Activated T-helper 2 cell treated with anti-CD3 and anti-CD28 coated beads, Interferon-gamma antibody, Interleukin-2, Interleukin-4, amounts not matched to agents 10 μg/mL and 5 μg/mL and 100 μg/mL, durations not matched to agents 14 hours and 24 hours and 36 hours (primary cell): ENCODE measurements at places on chromosomes 5 and 9.

DNA sequence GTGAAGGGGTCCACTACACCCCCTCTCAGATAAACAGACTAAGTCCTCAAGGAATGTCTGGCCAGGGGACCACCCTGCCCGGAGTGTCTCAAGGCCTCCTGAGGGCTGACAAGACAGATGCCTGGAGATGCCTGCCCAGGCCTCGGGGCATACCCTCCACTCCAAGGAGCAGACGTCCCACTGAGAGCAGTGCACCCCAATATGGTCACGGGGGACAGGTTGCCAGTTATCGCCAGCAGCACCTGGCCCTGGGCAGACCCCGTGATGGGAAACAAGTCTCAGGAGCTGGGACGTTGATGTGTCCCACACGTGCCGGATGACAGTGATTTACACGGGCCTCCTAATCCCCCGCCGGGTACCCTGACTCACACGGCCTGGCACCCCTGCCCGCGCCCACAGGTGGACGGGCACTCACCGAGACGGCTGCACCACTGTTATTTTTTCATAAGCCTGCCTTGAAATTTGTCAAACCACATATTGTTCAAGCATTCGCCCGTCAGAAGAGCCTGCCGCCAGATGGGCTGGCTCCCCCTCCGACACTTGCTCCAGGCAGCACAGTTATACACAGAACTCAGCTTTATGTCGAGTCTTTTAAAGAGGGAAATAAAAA is 43.9 kb downstream of the BARX1 start:
- no peak for DNase-seq

- DNase-seq, result no peak
These were observed 5.3 kb downstream of the PRELID2 start for GRCh38 chr5:145829708-145830361.

GRCh38 chr5:167514461-167514860 is 777.0 kb upstream of the WWC1 start:
- DNase-seq, result no peak

DNA sequence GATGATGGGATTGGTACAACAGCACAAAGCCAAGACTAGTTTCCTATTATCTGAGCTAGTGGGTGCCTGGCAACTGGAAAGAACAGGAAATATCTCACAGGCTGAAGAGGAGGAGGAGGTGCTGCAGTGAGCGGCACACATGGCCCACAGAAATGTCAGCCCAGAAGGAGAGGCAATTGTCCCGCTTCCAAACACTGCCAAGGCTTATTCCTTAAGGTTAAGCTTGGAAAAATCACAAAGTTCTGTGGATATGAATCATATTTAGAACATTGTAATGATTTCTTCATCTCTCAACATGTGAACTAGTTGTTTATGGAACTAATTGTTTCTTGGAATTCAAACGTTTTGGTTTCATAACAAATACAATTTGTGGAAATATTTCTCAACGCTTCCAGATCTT is 1019.5 kb upstream of the SEMA6A start:
- DNase-seq, result no peak

DNA sequence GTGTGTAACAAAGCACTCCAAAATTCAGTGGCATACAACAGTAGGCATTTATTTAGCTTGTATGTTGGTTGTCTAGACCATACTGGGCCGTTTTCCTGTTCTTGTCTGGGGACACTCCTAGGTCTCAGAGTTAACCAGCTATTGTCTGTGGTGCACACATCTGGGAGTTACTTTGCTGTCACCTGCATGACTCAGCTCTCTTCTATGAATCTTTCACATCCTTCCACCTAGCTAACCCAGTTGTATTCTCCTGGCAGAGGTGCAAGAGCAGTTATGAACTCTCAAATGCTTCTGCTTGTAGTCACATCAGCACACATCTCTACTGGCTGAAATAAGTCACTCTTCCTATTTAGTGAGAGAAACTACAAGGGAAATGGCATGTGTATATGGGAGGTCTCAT is 138.1 kb downstream of the BAAT start:
- DNase-seq, result no peak

- DNase-seq, result no peak
These were observed 114.9 kb upstream of the ADAMTS16 start for GRCh38 chr5:5025098-5025773.

GRCh38 chr9:97761056-97761598 is 64.0 kb upstream of the XPA start:
- DNase-seq, result no peak

- DNase-seq, result no peak
These were observed 1.3 kb downstream of the RANBP3L start for GRCh38 chr5:36300191-36300926.

- no peak for DNase-seq
These were observed 29.3 kb upstream of the RPS23 start for GRCh38 chr5:82307451-82307850.

GRCh38 chr5:137858954-137859353 is 8.7 kb upstream of the MYOT start:
- no peak for DNase-seq

DNA sequence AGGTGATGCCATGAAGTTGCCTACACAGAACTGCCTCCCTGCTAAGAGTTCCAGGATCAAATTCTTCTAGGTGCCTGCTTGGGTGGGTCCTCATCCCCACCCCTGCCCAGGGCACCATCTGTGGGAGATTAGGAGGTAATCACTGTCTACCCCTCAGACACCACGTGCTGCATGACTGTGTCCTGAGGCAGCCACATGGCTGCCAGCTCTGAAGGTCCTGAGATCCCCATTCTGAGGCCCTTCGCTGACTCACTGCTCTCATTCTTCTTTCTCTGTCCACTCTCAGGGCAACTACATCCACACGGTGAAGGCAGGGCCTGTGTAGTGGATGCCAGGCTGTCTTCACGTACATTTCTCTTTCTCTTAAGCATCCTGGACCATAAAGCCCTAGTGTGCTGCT is 222.9 kb upstream of the ANKRD55 start:
- DNase-seq, result no peak

- no peak for DNase-seq
These were observed 54.2 kb upstream of the ANGPTL2 start for GRCh38 chr9:127176631-127177030.

GRCh38 chr9:130843049-130843908 is 8.2 kb downstream of the ABL1 start:
- no peak for DNase-seq

- DNase-seq, result no peak
These were observed 8.2 kb upstream of the EPB41L4B start for GRCh38 chr9:109328978-109329637.

DNA sequence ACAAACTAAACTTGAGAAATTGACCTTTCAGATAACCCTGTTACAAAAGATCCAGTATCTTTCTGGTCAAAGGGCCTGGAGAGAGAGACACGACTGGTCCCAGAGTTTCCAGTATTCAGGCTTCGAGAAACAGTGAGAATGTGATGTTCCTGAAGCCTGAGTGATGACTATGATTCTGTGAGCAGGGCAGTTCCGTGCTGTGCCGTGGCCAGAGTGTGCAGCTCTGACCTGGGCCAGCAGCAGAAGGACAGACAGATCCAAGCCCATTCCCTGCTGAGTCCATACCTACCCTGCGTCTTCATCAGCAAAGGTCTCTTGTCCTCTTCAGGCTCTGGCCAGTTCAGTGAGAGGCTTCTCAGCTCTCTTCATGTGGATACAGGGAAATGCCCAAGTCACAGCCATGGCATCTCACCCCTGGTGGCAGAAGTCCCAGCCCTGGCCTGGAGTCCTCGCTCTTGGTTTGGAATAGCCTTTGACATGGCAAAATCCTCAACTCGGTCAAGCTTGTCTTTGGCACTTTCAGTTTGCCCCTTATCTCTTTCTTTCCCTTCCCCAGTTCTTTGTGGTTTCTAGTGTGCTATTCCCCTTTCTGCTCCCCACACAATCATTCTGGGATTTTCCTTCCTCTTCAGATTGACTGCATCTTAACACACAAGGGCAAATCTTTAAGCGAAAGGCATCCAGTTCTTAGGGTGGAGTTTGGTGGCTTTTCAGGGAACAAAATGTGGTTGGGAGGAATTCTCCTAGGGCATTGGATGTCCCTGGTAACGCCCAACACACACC is 107.7 kb downstream of the LIFR start:
- DNase-seq, result no peak

- DNase-seq, result no peak
These were observed 605 bp upstream of the DBN1 start for GRCh38 chr5:177474002-177474476.

DNA sequence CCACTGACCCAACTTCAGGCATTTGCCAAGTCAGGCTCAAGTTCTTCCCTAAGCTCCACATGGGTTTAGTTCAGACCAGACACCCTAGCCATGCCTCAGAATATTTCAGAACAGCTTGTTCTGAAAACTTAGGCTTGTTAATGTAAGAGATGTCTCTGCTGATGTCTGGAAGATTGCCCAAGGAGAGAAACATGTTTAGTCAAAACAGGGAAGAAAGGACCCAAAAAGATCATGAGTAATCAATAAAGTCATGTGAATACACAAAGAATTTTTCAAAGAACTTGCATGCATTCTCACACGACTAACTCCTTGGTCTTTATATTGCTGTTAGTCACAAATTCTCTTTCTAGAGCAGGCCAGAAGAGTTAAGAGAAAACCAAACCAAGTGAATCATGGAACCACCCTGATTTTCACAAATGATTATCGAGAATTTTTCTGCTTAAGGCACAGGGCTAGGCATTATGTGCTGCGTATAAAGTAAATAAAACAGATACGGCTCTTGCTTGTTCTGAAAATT is 158.1 kb upstream of the HMHB1 start:
- no peak for DNase-seq

DNA sequence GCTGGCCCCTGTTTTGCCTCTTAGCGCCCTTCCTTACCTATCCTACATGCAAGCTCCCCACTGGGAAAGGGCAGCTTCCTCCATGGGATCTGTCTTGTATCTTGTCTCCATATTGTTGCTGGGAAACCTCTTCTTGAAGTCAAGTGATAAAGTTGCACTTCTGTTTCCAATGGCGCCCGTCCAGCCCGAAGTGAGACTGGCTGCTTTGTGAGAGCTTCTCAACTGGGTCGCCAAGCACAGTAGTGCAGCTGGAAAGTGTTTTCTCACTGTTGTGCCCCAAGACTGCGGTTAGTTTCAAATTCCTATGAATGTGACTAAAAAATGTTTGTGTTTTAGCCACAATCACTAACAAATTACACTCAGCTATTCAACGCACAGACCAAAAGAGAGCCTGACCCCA is 506.6 kb upstream of the MPDZ start:
- no peak for DNase-seq

DNA sequence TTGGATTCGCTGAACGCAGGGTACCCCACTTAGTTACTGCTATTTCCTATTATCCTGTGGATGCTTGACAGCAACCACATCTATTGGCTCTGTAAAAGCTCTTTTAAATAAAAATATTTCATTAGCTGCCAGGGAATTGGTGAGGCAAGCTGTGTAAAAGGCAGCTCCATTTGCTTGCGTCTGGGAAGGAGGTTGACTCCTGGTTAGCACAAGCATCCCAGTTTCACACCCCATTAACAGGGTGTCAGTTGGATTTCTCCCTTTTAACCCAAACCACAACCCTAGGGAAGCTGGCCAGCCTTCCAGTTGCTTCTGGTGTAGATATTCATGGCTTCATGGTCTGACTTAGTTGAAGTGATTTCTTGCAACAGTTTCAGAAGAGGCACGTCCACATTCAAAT is 151.0 kb downstream of the GPBP1 start:
- no peak for DNase-seq

GRCh38 chr5:167783145-167783817 is 508.2 kb upstream of the WWC1 start:
- no peak for DNase-seq

GRCh38 chr5:88090506-88090905 is 178.1 kb downstream of the TMEM161B start:
- DNase-seq, result no peak

GRCh38 chr5:113118298-113118697 is 141.7 kb downstream of the DCP2 start:
- DNase-seq, result no peak

- DNase-seq, result no peak
These were observed 419.9 kb downstream of the BNC2 start for GRCh38 chr9:16450578-16450977.

GRCh38 chr5:30804739-30805505 is 388.6 kb upstream of the CDH6 start:
- no peak for DNase-seq

GRCh38 chr9:136550439-136551289 is 4.8 kb upstream of the NOTCH1 start:
- DNase-seq, result no peak

GRCh38 chr9:8332871-8333270 is 533.3 kb upstream of the DMAC1 start:
- no peak for DNase-seq

GRCh38 chr5:102795526-102795925 is 40.4 kb downstream of the PAM start:
- DNase-seq, result no peak

DNA sequence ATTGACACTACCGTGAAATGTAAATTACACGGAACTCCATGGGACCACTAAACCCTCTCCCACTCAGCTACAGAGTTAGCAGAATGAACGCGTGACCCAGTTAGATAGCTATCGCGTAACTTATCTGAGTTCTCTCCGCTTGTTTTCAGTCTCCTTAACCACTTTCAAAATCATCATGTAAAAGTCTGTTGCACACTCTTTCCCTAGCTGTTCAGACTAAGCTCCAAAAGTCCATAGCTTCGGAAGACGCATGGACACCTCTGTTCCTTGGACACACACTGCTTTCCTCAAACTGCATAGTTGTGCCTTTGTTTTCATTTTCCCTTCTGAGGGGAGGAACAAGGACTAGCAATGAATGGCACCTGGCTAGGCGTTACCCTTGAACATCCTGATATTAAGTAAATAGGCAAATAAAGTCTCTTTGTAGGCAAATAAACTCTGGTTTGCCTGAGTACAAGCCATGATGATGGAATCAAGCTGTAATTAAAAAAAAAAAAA is 83.3 kb downstream of the DAPK1 start:
- DNase-seq, result no peak

DNA sequence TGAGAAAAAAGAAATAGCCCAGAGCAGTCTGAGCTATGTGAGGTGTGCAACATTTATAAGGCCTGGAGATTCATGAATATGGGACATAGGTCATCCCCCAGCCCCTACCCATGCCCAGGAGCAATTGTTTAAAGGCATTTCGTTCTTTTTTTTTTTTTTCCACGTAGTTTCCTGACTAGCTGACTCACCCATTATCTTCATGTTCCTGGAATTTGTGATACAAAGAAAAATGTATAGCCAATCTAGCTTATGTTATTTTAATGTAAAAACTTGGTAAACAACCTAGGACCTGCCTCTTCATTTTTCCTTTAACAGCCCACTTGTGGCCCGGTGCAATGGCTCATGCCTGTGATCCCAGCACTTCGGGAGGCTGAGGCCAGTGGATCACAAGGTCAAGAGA is 81.3 kb downstream of the OSTF1 start:
- no peak for DNase-seq
